ENCODE measurements at places on chromosomes 7 and 10.
A peak's percentile ranks its signal among the peaks of the same experiment; 100 is the strongest.

DNA sequence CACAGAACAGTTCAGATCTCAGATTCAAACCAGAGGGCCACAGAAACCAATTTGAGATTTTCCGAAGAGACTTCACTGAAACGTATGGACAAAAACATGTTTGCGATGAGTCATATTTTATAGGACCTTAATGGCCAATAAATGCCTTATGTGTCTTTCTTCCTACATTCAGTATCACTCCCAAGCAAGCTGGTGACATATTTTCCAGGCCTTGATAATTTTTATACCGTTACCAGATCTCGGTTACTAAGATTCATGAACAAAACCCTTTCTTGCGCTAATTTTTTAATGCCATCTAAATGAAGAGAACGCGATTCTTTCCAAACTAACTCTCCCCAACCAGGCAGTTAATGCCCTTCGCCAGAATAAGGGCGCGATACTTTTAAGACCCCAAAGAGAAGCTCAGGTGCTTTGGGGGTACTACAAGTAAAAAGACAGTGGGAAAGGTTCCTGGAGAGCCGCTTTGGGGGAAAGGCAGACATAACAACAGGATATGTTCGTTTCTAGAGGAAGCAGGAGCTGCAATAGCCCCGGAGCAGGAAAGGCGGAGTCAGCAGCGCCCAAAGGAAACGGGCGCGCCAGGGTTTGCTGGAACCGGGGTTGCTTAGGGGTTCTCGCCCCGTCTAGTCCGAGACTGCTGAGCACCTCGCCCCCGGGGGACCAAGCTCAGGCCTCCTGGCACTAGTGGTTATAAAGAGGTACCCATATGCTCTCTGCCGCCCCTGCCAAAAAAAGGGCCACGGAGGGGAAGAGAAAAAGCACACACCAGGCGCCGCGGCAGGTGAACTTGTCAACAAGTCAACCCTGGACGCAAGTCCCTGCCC lies 884 bp downstream of the ICA1 start:
- DNase-seq = no peak

- no peak for DNase-seq
Observed at GRCh38 chr7:79421751-79422150, 31.7 kb downstream of the MAGI2 start.

DNA sequence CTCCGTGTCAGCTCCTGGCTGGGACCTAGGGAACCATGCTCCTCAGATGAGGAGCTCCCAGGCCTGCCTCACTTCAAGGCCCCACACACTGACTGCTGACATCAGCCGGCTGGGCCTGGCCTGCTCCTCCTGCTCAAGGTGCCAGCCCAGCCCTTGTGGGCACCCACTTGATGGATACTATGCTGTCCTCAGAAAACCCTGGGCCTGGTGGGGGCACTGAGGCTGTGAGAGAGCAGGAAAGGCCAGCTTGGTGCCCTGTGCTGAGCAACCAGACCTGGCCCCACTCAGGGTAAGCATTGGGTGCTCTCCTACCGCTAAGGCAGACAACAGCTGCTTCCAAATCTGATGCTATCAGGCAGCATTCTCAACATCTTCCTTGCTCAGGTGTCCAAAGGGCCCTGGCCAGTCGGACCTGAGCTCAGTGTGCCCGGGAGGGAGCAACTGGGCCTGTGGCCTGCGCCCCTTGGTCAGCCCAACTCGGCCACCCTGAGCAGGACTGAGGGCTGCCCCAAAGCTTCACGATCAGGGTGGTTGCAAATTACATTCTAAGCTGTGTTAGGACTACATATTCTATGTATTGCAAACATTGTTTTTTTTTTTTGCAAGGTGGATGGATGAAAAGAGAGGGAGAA lies 21.9 kb upstream of the ANTXRL start:
- DNase-seq = no peak

DNA sequence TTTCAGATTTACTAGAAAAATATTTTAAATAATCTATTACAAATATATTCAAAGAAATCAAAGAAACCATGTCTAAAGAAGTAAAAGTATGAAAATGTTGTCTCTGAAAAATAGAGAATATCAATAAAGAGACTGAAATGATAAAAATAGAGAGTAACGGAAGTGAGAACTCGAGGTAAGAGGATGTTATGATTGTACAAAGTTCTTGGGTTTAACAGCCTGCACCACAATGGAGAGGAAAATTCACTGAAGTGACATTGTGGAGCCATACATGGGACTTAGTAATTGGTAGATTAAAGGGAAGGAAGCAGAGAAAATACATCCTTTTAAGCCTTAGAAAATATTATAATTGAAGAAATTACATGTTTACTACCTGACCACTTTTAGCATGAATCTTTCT lies 77.9 kb downstream of the THSD7A start:
- no peak for DNase-seq

GRCh38 chr10:130215931-130216231 lies 79.7 kb downstream of the GLRX3 start:
- no peak for DNase-seq

- DNase-seq = no peak
Observed at GRCh38 chr10:50506861-50507573, 116.7 kb downstream of the SGMS1 start.

DNA sequence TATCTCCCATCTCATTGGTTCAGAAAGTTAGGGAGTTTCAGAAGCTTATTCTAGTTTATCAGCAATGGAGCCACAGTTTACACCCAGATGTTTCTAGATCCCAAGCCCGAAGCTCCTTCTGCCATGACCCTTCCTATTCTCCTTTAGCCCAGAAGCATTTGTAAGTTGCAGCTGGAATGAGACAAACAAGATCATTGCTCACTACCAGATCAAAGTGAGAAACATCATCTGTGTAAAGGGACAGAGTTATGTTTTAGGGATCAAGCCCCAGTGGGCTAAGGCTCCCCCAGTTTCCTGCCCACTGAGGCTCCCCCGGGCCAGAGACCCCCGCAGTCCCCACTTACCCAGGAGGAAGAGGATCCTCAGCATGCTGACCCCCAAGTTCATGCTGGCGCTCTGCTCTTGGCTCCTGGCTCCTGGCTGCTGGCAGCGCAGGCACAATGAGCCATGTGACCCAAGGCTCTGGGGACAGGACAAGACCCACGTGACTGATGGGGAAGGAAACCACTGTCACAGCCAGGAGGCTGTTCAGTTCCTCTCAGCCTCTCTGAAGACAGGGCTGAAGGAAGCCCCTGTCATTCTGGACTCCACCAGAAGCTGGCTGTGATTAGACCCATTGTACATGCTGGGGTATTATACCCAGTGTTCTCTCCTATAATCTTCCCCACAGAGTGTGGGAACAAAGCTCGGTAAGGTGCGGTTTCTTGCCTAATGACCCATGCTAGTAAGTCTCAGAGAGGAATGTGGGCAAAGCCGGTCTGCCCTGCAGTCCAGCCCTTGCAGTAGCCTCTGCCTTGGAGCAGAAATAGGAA lies at the start of gene TMEM273:
Gene TMEM273 (minus strand): TSS at position 442 of the 812 bp plus-strand sequence. CDS start 55 bp downstream, at position 387.
- peak; percentile 75 for DNase-seq

GRCh38 chr7:3370068-3370830 lies 69.2 kb downstream of the SDK1 start:
- no peak for DNase-seq

DNA sequence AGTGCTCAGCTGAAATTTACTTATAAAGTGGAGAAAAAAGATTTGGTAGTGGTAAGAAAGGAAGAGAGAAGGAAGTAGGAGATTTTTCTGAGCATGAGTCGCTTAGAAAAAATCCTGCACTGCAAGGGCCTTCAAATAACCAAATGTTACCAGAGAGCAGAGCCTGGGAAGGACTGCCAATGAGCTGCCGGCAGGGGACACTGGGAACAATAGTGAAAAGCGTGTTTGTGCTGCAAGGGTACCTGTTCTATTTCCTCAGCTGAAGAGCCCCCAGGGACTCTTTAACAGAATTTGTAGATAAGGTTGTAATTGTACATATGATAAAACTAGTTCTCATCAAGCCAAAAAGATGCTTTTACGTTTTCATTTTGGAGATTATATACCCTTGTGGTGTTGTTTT lies 696.3 kb upstream of the C7orf33 start:
- no peak for DNase-seq

Measured in CD4-positive, alpha-beta T cell treated with Interleukin-15 for 1 hour (primary cell).